ENCODE measurements at places on chromosomes 6 and 20.

DNA sequence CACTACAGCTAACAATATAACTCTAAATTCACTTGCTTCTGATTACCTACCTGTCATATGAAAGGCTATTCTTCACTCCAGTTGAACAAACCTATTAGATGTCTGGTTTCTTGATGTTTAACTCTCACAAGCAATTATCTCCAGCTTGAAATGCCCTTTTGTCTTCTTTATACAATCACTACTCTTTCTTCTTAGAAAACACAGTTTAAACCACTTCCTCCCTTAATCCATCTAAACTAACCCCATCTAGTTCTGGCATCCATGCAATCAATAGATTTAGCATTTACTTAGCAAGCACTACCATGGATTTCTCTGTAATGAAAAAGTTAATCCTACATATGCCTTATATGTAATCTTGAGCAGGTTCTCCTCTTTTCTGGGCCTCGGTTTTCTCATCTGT lies 127.3 kb downstream of the ATXN1 start:
- no peak for DNase-seq

- no peak for DNase-seq
Measured at GRCh38 chr20:36311854-36312723, 6.0 kb downstream of the DLGAP4 start.

GRCh38 chr6:85172161-85172560 lies 277.7 kb upstream of the NT5E start:
- no peak for DNase-seq

GRCh38 chr20:48026981-48027592 lies 241.8 kb upstream of the SULF2 start:
- peak; percentile 91 for DNase-seq

DNA sequence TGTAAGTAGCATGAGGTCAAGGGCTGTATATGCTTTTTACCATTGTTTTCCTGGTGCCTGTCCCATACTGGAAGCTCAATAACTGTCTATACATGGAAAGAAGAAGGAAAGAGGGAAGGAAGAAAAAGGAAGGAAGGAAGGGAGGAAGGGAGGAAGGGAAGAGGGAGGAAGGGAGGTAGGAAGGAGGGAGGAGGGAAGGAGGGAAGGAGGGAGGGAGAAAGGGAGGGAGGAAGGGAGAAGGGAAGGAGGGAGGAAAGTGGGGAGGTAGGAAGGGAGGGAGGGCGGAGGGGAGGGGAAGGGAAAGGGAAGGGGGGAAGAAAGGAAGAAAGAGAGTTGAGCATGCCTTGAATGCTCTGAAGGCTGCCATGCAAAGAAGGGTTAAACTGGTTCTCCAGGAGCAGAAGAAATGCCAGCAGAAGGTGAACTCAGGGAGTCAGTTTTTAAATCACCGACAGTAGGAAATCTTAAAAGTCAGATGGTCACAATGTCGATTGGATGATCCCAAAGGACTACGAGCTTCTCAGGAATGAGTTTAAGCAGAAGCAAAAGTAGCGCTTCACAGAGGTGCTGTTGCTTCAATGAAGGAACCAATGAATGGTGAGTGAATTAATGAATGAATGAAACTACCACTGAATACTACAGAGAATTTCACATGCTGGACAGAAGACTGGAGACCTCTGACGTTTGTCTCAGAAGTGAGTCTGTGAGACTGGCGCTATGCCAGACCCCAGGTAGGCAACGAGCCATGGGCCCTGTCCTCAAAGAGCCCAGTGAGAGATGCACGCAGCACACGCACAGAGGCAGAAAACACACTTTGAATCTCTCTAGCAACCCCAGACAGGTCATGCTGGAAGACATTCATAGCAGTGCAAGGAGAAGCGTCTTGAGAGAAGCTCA lies 117.6 kb downstream of the MRPL14 start:
- no peak for DNase-seq

- DNase-seq = no peak
Measured at GRCh38 chr20:36506253-36506652, 35.1 kb upstream of the MYL9 start.

DNA sequence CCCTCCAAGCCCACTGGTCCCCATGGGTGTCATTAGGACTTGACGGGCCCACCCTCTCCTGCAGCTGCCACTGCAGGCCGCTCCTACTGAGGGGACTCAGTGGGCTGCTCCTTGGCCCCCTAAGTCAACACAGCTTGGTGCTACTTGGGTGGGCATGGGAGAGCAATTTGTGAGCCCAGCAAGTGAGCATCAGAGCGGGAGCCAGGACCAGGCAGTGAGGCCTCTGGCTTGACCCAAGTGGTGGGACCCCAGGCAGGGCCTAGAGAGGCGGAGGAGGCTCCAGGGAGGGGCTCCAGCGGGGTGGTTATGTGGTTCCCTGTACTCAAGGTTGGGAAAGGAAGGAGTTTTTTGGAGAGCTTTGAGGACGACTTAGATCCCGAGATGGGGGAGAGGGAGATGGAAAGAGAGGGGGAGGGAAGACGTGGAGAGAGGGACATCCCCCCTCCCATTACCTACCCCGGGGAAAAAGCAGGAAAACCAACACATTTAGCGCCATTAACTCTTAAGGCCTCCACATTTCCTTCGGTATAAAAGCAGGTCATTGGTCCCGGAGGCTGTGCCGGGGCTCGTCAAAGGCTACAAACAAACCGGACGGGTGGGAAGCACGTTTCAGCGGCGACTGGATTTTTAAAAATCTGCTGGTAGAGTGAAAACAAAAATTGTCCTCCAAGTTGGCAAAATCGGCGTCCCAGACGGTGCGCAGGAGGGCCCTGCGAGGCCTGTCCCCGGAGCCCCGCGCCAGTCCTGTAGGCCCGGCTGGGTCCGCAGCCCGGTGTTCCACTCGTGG lies 8.8 kb downstream of the FOXC1 start:
- no peak for DNase-seq

GRCh38 chr20:1493536-1493935 lies 2.3 kb upstream of the SIRPB2 start:
- no peak for DNase-seq
